Foreskin keratinocyte (primary cell): ENCODE measurements at places on chromosomes 11 and 22. TPM values are rescaled to one million over a fixed set of nuclear protein-coding genes. Genes with fewer than 3 reads are reported as not detected.

C11orf91 gene
- 0.20 and 0.50 TPM in 2 replicates for polyA plus RNA-seq

P2RX3 gene
- polyA plus RNA-seq: not detected in 2 replicates

ZNF214 gene
- 0.56 and 0.73 TPM in 2 replicates for polyA plus RNA-seq

ASCL3 gene
- not detected in 2 replicates for polyA plus RNA-seq

MS4A4E gene
- polyA plus RNA-seq: not detected in 2 replicates

C11orf86 gene
- not detected in 2 replicates for polyA plus RNA-seq
